ENCODE measurements at places on chromosomes 2 and 18.

DNA sequence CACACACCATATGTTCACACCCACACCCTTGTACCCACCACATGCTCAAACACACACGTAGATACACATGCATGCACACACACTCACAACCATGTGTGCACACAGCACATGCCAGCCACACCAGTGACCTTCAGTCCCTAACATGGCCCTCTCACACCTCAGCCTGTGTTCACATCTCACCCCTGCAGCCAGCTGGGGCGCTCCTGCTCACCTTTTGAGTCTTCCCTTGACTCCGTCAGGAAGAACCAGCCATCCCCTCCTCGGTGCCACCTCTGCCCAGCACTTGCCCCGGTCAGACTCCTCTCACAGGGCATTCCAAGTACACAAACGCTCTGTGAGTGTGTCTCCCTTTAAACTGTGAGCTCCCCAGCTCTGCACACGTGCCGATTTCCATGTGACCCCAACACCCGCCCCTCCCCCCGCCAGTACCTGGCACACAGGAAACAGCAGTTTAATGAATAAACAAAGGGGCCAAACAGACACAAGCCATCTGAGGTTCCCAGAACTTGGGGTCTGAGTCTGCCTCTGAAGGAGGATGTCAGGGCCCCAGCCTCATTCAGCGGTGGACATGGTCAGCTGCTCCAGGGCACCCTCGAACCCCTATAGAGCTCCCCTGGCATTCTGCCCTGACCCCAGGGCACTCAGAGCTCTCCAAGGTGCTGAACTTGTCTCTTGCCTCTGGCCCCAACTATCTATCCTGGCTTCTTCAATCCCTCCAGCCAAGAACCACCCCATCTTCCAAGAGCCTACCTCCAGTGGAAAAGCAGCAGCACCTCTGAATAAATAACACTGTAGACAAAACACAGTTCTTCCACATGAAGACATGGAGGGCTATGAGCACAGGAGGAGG lies 252.9 kb downstream of the ATAD2B start:
- no peak for DNase-seq

GRCh38 chr2:207561386-207562080 lies 31.8 kb downstream of the CREB1 start:
- DNase-seq: no peak

DNA sequence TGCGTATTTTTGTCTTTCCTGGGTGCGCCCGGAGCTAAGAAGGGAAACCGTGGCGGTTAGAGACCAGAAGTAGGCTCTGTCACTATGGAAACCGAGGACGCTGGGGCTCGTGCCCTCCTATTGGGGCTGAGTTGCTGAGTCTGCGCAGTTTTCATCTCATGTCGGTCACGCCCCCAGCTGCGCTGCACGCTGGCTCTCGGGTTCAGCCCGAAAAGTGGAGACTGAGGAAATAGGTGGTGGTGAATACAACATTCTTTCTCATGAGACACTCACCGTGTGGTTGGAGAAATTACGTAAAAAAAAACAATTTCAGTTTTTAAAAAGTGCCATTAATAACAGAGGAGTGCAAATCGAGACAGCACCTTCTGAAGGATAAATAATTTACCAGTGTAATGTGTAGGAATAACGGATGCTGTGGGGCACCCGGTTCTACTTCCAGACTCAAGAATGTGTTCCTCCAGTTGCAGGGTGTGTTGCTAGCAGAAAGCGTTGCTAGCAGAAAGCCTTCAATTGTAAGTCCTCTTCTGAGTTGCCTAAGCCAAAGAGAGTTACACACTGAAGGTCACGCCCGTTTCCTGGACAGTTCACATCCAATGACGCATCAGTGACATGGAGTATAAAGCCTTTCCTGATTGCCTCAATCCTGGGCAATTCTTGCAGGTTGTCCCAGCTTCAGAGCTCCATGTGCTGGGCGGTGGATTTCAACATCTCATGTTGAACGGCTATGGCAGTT lies 20.4 kb upstream of the CXXC1 start:
- DNase-seq: peak; percentile 78

DNA sequence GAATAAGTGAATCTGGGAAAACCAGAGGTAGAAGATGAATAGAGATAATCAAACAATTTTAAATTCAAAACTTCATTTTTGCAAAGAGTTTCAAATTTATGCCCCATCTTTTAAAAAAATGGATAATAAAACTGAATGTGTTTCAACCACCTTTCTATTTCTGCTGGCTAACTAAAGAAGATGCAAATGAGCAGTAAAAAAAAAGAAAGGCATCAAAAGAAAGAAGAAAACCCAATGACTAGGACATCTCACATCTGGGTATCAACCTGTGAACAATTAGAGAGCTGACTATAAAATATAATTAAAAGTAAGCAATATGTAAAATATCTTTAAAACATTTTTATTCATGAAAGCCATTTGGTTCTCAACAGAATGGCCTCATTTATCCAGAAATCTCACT lies 2.5 kb downstream of the PGAP1 start:
- no peak for DNase-seq

DNA sequence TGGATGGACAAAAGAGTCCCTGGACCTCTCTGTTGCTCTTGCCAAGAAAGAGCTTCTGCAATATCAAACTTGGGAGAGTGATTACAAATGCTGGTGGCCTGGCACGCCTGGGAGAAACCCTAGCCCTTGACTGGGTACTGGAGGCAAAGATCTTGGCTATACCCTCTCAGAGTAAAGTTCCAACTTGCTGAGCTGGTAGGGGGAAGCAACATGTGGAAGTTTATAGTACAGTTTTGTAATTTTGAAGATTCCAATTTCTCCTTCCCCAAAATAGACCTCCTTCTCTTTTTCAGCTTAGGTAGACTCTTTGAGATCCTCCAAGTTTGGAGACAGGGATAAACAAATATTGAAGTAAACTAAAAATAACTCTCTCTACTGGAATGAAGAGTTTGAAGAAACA lies 645.3 kb downstream of the NR4A2 start:
- no peak for DNase-seq
